D721Med (cell line): ENCODE measurements at places on chromosomes 6 and 20.

- DNase-seq: no peak
Measured at GRCh38 chr20:61042506-61043385, 209.3 kb upstream of the CDH4 start.

DNA sequence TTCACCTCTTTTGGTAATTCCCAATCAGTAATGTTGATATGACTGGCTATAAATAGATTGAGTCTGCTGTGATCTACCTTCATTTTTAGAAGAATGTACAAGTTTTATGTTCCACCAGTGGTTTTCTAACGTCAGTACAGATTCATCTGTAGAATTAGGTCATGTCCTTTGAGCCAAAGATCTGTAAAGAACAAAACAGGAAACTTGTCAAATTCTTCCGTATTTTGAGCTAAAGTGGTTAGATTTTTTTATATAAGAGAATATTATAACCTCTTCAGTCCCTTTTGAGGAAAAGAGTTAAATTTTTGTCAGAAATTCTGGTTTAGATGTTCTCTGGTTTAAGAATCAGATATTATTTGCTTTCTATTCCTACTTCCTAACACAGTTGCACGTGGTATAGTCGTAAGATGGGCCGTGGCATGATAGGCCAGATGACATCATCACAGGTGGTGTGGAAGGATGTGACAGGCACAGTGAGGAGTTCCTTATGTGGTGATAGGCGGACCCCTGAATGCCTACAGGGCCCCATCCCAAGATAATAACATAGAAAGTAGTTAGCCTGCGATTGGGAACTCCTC lies 62.3 kb downstream of the SNX9 start:
- DNase-seq: no peak

- DNase-seq: no peak
Measured at GRCh38 chr6:89999154-89999553, 104.9 kb downstream of the GJA10 start.

GRCh38 chr20:62879275-62880146 lies 17.9 kb upstream of the TCFL5 start:
- no peak for DNase-seq

GRCh38 chr6:159875194-159875593 lies 15.6 kb upstream of the MAS1 start:
- DNase-seq: no peak

DNA sequence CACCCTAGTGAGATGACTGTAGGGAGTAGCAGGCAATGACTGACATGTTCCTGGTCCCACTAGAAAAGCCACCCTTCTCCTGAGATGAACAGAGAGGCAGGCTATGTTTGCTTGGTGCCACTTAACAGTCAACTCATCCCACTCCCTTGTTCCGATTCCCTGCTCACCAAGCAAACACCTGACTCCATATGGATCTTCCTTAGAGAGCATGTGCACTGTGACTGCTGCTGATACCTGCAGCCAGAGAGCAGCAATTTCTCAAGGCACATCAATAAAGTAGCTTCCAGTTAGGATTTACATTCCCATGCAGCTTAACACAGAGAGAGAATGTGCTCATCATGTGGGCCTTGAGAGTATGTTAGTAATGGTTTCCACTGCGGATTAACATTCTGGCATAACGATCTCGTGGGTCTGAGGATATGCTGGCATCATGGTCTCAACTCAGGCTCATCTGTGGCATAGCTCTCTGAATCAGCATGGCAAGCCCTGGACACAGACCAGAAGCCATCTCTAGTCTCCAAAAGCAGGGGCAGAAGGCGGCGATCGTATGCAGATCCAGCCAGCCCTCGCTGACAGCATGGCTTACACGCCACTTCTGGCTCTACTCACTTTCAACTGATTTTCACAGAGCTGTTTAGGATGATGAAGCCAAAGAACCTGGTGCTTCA lies 43.9 kb downstream of the ATXN1 start:
- no peak for DNase-seq
